ENCODE measurements at places on chromosomes 12 and 14.

DNA sequence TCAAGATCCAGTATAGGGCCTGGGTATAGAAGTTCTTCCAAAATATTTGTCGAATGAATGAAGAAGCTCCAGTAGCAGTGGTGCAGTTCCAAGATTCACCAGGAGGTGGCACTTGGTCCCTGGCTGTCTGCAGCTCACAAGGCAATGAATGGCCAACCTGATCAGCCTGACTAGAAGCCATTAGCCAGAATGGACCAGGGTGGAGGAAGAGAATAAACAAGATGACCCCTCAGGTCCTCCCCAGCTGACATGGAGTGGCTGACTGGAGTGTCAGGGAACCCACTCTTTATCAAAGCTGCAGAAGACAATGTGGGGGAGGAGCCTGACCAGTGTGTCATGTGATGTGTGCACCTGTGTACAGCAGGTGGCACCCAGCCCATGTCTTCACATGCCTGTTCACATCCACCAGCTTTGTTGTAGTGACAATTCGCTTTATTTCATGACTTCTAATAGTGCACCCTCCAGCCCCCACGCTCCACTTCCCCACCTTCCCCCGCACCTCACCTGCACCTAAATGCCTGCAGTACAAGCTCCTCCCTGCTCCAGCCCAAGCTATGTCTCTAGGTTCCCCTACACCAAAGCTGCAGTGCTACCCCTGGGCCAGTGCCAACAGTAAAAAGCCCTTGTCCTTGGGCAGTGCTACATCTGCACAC is 3.0 kb downstream of the LTBP2 start:
- DNase-seq: no peak

DNA sequence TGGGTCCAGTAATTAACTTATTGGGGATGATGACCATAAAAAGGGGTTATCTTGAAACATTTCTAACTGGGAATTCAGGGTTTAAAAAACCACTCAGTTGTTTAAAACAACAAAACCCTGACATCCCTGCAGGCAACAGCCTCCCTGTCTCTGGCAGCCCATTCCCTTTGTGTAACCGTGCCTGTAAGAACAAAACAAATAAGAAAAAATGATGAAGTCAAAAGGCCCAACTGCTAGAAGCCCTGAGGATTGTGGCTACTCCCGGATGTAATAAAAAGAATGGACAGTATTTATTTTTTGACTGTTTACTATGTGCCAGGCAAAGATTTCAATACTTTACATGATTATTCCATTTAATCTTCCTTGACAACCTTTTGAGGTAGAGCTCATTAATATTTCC is 75.3 kb downstream of the TMCC3 start:
- DNase-seq: no peak

- no peak for DNase-seq
Observed at GRCh38 chr12:100857971-100858370, 63.4 kb downstream of the ANO4 start.

- no peak for DNase-seq
Observed at GRCh38 chr12:113996026-113996425, 29.9 kb upstream of the RBM19 start.

DNA sequence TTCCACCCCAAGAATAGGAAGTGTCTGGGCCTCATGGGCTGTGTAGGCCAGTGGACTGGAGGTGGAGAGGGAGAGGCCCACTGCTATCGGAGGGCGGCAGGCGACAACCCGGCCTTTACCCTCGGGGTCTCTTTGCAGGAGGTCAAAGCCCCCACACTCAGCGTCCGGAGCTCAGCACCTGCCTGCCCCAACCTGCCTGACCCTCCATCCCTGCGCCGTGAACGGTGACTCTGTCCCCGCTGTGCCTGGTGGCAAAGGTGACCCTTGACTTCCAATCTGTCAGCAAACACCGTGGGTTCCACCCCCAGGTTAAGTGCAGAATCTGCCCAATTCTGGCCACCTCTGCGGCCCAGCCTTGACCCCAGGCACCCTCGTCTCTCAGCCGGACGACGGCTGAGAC is 15.7 kb upstream of the GALNT9 start:
- DNase-seq: no peak

All from GM04504 (cell line).